Left colon (tissue), 2 donors: ENCODE measurements at places on chromosomes 6 and 20.

DNA sequence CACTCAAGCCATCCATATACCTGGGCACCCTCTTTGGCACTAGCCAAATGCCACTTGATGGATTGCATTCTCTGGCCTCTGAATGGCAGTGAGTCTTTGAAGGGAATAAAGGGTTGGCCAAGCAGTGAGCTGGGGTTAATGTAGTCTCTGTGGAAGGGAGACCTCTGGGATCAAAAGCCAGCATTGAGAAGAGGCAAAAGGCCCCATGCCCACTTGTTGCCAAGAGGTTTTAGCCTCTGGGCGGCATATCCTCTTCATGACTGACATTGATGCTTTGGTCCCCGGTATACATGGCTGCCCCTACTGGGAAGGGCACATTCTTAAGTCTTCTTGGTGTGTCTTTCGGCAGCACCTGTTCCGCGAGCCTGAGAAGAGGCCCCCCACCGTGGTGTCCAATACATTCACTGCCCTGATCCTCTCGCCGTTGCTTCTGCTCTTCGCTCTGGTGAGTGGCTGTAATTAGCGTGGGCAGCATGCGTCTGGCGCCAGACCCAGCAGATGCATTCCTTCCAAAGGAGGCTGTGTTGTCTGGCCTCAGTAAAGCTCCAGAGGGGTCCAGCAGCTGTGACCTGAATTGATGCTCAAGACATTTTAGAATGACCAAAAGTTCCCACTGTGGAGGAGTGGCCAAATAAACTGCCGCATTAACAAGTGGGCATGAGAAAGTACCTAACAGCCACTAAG is 29.5 kb downstream of the GHRH start:
- no peak for DNase-seq

GRCh38 chr20:39660226-39660625 is 698.1 kb downstream of the DHX35 start:
- DNase-seq, result no peak

- no peak for DNase-seq
These were observed 87.7 kb downstream of the SCAND1 start for GRCh38 chr20:35866418-35867202.

DNA sequence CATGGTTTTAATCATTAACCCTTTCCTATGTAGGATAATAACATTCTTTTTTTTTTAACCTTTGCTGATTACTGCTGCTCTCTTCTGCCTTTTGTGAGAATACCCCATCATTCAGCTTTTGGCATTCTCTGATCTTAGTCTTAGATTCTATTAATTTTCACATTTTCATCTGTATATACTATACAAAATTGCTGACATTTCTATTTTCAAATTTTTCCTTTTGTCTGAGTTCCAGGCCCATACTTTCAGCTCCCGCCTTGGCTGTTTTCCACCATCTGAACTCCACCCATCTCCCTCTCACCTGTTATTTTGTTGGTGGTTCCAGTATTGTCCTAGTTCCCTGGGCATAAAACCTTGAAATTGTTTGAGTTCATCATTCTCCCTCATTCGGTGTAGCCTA is 59.2 kb downstream of the PKIB start:
- DNase-seq, result no peak

GRCh38 chr20:1904135-1904534 is 8.9 kb downstream of the SIRPA start:
- DNase-seq, result no peak

DNA sequence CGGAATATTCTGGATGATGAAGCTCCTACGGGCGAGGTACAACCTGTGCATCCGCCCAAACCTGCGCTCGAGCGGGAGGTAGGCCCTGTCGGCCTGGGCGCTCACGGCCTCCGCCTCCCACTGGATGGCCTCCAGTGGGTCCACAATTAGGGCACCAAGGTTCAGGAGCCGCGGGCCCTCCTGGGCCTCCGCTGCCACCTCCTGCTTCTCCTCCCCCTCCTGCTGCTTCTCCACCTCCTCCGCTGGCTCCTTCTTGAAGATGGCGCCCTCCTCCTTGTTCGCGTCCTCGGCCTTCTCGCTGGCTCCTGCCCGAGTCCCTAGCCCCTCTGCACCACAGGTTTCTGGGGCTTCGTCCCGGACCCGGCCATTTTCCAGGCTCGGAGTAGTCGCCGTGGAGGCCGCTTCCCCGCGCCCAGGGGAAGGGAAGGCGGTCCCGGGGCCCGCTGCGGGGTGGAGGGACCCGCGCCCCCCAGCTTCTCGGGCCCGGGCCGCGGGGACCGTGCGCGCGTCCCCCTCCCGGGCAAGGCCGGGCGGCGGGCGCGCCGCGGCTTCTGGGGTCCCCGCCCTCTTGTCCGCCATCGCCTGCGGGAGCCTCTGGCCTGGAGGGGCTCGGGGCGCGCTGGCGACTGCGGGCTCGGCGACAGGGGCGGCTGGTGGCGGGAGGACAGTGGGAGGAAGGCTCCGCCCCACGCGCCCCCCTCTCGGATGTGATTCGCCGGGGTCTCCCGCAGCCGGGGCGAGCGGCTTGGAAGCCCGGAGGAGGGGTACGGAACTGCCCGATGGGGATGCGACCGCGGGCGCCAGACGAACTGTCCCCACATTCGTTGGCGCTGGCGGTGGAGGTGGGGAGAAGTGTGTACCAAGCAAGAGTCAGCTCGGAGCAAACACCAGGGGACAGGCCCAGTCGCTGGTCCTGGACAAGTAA is 17.6 kb downstream of the PLAGL2 start:
- DNase-seq, result peak; percentile 51

DNA sequence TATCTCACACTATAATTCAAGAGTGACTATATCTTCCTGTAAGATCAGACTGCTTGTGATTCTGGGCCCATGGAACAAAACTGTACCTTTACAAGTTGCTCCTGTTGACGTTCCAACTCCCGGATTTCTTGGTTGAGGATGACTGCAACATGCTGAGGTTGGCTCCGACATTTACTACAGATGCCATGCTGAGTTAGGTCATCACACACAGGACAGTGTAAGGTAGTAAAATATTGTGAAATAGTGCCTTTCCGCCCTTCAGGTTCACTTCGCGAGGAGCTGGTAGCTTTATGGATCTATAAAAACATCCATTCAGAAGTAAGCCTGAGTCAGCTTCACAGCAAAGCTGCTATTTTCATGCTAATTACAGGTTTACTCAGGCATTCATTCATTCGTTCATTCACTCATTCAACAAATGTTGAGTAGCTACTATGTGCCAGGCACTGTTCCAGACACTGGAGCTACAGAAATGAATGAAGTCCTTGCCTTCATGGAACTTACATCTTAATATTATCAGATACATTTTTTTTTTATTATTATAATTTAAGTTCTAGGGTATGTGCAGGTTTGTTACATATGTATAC is 175.7 kb downstream of the REV3L start:
- DNase-seq, result no peak

- peak; percentile 9 for DNase-seq
These were observed 1.1 kb downstream of the SLX4IP start for GRCh38 chr20:10436053-10436699.

- DNase-seq, result peak; percentile 27
These were observed 195.5 kb downstream of the JARID2 start for GRCh38 chr6:15441215-15441868.

GRCh38 chr6:90386399-90387382 is 90.0 kb upstream of the BACH2 start:
- no peak for DNase-seq

GRCh38 chr6:4899249-4900034 is 104.4 kb downstream of the RPP40 start:
- DNase-seq, result no peak

DNA sequence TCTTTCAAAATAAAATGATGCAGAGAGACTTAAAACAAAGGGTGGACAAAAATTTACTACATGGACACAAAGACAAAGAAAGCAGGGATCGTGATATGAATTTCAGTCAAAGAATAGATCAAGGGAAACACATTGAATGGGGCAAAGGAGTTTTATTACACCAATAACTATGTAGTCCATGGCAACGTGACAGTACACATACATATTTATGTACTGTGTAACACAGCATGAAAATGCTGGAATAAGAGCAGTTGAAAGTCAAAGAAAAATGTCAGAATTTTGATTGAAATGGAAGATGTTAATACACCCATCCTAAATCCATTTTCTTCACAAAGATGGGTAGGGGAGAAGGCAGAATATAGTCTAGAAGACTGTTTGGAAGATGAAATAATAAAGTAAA is 9.4 kb upstream of the RIN2 start:
- no peak for DNase-seq

DNA sequence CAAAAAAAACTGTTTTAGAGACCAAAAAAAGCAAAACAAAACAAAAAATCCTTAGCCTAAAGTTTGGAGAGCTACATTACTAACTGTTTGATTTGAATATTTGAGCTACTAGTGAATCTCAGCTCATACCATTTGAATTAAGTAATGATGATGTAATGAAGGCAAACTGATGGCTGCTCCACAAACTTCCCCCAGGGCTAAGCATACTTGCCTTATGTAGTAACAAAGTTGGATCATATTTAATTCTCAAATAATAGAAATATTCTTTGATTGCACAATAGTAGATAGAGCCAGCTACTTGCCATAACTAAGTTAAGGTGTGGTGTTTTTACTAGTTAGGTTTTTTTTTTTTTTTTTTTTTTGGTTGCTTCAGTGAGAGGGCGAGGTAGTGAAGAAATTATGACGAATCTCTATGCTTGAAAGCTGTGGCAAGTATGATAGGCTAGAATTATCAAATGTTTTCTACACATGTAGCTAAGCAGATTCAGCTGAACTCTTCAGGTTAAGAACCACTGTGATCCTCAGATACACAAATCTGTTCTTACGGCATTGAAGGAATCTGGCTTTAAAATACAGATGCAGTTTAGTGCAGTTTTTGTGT is 2.9 kb downstream of the RAB32 start:
- no peak for DNase-seq

DNA sequence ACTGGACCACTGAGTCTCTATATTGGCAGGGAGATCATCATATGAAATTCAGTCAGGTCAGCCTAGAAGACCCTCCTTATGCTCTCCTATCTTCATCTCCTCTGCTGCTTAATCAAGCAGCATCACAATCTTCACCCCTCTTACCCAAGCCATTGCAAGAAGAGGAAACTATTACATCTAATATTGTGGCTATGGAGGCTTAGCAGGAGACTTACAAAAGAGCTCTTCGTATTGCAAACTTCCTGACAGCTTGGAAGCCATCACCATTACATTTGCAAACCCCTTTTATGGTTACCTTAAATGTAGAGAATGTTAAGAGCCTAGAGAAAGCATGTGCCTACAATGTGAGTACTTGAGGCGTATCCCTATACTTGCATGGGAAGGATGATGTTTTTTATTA is 87.2 kb upstream of the STXBP5 start:
- DNase-seq, result no peak

DNA sequence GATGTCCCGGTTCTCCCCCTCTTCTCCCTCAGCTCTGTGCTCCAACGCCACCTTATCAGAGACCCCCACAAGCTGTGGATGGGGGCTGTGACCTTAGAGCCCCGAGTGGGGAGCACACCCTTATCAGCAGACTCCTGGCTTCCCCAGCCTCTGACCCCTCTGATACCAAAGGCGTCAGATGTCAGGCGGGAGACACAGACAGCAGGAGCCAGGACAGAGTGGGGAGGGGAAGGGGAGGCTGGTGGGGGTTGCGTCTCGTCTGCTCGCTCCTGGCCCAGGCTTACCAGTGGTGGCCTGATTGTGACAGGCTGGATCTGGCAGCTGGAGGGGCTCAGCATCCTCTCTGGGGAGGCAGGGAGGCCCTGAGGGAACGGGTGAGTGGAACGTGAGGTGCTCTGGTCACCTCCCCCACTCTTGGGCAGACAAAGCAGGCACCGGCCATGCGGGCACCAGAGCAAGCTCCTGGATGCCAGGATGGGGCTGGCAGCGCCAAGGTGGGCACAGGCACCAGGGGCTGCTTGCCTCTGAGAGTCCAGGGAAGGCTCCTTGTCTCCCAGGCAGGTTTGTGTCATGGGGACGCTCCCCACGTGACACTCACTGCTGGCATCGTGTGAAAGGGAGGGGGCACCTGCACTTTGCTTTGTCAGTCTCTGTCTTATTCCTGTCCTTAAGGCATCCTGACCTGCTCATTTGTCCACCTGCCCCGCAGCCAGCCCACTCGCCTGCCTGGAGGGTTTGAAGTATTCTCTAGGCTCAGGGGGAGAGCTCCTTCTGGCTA is 27.8 kb upstream of the GATA5 start:
- DNase-seq, result no peak

DNA sequence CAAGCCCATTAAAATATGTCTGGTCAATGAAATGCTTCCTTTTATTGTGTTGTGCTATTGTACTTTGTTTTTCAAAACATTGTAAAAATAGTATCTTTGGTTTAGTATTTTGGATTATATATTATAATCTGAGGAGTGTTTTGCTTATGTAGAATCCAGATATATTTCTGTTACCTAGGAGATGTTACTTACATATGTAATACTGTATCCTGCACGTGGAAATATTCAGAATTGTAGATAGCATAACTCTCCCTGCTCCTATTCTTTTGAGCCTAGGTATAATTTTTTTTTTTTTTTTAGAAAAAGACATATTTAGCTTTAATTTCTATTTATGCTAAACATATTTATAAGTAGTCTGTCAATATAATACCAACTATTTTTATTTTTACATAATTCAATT is 130.6 kb downstream of the CD109 start:
- DNase-seq, result no peak

GRCh38 chr6:56364431-56364826 is 117.0 kb upstream of the COL21A1 start:
- no peak for DNase-seq

GRCh38 chr6:112626468-112627082 is 279.4 kb downstream of the RFPL4B start:
- DNase-seq, result no peak

DNA sequence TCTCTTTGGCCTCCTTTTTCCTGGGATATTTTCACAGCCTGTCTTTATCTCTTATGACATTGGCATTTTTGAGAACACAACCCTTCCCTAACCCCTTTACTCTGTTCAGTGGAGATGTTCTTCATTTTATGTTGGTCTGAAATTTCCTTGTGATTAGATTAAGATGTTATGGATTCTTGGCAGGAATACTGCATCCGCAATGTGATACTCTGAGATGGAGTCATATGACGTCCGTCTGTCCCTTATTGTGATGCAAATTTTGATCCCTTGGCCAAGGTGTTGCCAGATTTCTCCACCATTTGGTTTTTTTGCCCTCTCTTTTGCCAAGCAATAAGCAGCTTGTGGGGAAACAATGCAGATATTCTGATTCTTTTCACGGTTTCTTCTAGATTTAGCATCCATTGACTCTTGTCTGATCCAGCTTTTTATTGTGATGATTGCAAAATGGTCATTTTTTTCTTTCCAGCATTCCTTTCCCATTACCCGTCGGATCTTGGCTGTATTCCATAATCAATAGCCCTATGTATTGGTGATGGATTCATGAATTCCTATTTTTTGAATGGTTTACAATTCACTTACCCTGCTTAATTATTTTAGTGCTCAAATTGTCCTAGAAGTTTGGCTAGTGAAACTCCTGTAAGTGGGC is 85.1 kb downstream of the NCOA3 start:
- no peak for DNase-seq

GRCh38 chr6:136155191-136155590 is 94.9 kb downstream of the MTFR2 start:
- DNase-seq, result no peak

GRCh38 chr6:107806691-107807090 is 17.4 kb downstream of the SCML4 start:
- DNase-seq, result no peak

GRCh38 chr20:57708694-57709673 is 831 bp downstream of the PMEPA1 start:
- DNase-seq, result no peak
